ENCODE measurements at places on chromosomes 16 and 17. TPM values are rescaled to one million over a fixed set of nuclear protein-coding genes. Genes with fewer than 3 reads are reported as not detected.

GRCh38 chr17:36901506-36901905, 35.8 kb upstream of the LHX1 start:
- DNase-seq = no peak

DNA sequence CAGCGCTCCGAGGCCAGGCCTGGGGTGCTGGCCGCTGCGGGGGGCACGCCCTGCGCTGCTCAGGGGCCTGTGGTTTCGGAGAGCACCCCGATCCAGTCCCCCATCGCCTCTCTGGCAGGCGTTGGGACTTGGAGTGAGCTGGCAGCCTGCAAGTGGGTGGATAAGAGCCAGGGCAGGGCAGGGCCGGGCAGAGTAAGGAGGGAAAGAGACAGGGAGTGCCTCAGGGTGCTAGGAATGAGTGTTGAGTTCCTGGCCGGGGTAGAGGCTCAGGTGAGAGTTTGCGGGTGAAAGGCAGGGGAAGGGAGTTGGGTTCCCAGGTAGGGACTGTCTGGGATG, 1.3 kb downstream of the CDH13 start:
- DNase-seq = no peak

- DNase-seq = no peak
Measured at GRCh38 chr17:15513856-15514459, 46.5 kb upstream of the CDRT4 start.

- DNase-seq = no peak
Measured at GRCh38 chr16:67685388-67686112, 18.9 kb downstream of the C16orf86 start.

DNAJA3 gene
- 52.2 TPM for total RNA-seq

DNA sequence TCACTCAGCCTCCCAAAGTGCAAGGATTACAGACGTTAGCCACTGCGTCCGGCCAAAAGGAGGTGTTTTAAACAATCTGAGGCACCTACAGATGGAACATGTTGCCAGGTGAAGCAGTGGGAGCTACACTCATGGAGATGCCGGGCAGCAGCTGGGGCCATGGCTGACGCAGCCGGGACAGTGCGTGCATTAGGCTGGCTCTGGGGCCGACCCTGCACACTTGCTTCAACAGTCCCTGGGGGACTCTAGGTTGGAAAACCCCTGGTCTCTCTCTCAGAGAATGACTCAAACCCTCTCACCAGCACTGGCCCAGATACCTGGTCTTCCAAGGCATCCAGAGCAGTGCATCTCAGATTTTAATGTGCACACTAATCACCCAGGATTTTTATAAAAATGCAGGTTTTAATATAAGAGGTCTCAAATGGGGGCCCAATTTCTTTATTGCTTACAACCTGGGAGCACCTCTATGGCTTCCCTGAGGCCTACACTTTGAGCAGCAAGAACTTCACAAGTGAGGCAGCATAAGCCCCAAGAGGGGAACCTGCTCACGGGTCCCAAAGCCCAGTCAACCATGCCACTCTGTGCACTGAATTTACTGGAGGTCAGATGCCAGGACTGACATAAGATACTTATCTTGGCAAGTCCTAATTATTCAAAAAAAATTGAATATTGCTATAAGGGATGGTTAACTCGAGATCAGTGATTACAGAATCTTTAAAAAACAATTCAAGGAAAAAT, 70.8 kb upstream of the TRAP1 start:
- DNase-seq = no peak

DNA sequence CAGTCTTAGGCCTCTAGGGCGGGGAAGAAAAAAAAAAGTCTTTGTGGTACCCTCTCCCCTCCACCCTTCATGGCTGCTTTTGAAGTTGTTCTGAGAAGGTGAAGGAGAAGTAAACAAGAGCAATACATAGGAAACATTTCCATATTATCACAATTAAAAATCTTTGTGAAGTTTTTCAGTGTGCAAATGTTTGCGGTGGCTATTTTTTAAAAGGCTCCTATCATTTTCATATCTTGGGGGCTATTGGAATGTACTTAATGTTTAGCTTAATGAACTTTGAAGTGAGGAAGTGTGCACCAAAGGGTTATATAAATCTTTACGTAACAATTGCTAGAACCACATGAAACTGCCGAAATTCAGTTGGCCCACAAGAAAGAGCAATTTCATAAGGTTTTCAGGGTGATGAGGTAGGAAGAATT, 7.6 kb downstream of the NOL11 start:
- DNase-seq = no peak

DNA sequence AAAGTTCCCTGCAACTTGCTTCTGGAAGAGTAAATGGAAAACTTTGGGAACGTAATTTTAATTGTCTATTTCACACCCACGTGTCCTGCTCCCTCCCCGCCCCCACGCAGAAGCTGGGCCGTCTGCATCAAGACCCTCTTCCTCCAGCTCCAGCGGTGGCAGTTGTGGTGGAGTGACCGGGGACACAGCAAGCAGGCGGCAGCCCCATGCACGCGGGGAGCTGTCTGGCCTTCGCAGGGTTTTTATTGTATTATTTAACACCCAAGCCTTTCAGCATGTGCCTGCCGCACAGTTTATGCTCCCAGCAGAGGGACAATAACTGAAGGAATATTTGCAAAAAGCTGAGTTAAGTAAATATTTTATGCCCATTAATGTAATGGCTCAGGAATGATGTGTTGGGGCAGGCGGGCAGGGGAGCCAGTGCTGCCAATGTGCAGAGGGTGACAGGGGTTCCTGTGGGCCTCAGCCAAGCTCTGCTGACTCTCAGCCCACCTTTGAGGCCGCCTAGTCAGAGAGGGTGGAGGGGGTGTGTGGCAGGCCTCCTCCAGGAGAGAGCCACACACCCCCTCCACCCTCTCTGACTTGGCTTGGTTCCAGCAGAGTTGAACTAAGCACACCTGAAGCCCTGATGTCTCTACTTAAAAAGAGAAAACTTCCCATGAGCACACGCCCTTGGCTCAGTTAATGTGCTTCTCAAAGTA, 32.4 kb upstream of the ENPP7 start:
- DNase-seq = no peak

FN3K gene
- total RNA-seq = 8.3 TPM

GRCh38 chr16:30369938-30370455, 297 bp downstream of the TBC1D10B start:
- no peak for DNase-seq

DNA sequence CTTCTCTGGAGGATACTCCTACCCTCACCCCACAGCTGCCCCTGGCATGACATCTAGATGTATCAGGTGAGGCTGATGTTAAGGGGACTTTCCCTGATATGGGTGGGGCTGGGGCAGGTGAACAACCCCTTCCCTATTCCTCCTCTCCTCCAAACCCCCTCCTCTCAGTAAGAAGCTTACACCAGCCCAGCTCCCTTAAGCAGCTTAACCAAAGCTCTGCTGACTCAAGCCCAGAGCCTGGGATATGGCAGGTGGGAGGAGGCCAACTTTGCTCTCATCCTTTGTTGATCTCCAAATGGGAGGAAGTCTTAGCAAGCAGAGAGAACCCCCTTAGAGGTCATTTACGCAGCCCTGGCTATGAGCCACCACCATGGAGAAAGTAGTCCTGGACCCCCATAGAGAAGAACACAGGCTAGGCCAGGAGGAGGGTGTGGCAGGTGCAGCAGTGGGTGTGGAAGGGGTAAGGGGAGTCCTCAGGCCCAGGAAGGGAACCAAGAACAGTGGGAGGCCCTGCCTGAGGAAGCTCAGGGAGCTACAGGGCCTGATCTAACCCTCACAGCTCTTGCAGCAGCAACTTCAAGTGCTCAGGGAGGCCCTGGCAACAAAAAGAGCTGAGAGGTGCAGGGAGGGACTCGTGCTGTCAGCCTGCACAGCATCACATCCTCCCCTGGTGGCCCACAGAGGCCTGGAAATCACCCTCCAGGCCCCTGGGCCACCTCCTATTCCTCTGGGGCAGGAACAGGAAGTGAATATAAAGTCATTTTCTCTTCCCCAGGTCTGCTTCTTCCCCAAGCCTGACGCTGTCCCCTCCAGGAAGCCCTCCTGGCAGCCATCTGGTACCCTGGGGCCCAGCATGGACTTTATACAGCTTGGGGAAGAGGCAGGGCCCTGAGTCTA, 2.9 kb downstream of the UNC119 start:
- DNase-seq = no peak

DNA sequence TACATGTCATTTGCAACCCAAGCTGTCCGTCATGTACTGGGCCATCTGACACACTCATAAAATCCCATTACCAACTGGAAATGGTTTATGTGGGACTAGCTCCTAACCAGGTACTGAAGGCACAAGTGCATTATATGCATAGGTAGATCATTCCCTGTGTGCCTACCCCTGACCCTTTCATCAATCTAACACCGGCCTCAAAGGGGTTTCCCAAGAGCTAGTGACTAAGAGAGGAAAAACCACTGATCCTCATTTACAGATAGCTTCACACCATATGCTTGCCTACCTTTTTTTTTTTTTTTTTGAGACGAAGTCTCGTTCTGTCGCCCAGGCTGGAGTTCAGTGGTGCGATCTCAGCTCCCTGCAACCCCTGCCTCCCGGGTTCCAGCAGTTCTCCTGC, 449.8 kb downstream of the SLC39A11 start:
- DNase-seq = no peak

DNA sequence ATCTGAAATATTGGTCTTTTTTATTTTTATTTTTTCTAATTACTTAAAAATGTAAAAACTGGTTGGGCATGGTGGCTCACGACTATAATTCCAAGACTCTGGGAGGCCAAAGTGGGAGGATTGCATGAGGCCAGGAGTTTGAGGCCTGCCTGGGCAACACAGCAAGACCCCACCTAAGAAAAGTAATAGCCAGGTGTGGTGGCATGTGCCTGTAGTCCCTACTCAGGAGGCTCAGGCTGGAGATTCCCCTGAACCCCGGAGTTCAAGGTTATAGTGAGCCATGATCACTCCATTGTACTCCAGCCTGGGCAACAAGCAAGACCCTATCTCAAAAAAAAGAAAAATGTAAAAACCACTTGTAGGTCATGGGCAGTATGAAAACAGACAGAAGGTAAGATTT, 36.8 kb upstream of the CDH3 start:
- DNase-seq = no peak

DNA sequence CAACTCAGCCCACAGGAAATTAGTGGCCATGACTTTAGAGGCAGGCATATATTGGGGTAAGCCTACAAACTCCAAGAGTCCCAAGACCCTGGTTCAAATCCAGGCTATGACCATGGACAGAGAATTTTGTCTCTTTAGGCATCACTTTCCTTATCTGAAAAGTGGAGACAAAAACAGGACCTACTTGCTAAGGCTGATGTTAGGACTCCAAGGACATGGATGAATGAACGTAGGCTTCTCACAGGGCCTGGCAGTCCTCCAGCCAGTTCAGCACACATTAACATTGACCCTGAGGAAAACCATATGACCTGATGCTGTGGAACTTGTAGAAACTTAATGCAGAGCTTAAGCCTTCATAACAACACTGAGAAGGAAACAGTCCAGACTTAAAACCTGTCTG, 1.4 kb downstream of the FKBP10 start:
- no peak for DNase-seq

DNA sequence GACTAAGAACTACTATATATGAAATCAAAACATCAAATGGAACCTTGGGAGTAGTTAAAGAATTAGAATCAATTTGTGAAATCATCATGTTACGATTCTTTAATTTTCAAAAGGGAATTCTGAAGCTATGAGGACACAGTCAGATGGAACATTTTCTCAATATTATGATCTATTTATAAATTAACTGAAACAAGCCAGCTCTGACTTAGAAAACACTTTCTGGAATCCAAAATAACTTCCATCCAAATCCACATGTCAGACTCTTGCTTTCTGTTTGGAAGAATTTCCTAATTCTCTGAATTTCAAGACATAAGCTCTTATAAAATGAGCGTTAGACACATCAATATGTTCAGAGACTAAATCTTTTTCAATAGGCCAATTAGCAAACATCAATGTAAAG, 737.7 kb upstream of the SOX9 start:
- no peak for DNase-seq

KLHL11 gene
- total RNA-seq = 28.6 TPM

SPATA32 gene
- total RNA-seq = not detected
